ENCODE measurements at places on chromosomes 6 and 20. TPM values are rescaled to one million over a fixed set of nuclear protein-coding genes. Genes with fewer than 3 reads are reported as not detected.

The BEND3 gene
- total RNA-seq, result 3.9 TPM

The RBPJL gene
- not detected for total RNA-seq

The MEP1A gene
- total RNA-seq, result 0.43 TPM

The AKIRIN2 gene
- 12.5 TPM for total RNA-seq

The ROS1 gene
- 0.55 TPM for total RNA-seq

The SLC26A8 gene
- 0.14 TPM for total RNA-seq

The AKAP7 gene
- total RNA-seq, result 1.3 TPM

The FABP7 gene
- not detected for total RNA-seq

The SAMHD1 gene
- 151 TPM for total RNA-seq

- DNase-seq, result no peak
- no peaks in the 10 kb centered on the region for H3K4me1 ChIP-seq
- no peak overlapping the region for H3K4me3 ChIP-seq
- H3K27me3 ChIP-seq, result no peaks in the 10 kb centered on the region
- no peak overlapping the region for H3K27ac ChIP-seq
These were observed 585.3 kb upstream of the BTBD3 start for GRCh38 chr20:11332381-11332780.

DNA sequence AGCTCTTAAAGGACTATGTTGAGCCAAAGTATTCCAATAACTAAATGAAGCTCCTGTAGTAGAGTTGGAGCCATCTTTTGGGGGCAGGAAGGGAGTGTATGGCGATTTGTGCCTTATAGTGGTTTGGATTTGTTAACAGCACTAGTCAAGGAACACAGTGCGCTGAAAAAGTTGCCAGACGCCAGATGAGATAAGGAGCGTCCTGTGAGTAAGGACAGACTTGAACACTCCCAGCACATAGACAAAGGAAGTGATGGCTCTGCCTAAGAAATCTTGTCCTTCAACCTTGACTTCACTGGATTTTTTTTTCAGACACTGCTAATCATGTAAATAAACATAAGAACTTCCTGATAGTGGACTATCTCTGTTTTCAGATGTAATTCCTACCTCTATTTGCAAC is 136.9 kb downstream of the TRMT11 start:
- no peaks in the 10 kb centered on the region for H3K4me1 ChIP-seq
- no peak overlapping the region for H3K4me3 ChIP-seq
- no peak overlapping the region for H3K27ac ChIP-seq
- no peaks in the 10 kb centered on the region for H3K36me3 ChIP-seq
- no peak for DNase-seq
- no peaks in the 10 kb centered on the region for H3K27me3 ChIP-seq

GRCh38 chr6:134400941-134401340 is 83.0 kb upstream of the SGK1 start:
- DNase-seq, result no peak
- H3K36me3 ChIP-seq, result no peaks in the 10 kb centered on the region
- peaks cover 4% of the 10 kb centered on the region for H3K4me1 ChIP-seq
- H3K27ac ChIP-seq, result no peak overlapping the region
- H3K4me3 ChIP-seq, result no peak overlapping the region

DNA sequence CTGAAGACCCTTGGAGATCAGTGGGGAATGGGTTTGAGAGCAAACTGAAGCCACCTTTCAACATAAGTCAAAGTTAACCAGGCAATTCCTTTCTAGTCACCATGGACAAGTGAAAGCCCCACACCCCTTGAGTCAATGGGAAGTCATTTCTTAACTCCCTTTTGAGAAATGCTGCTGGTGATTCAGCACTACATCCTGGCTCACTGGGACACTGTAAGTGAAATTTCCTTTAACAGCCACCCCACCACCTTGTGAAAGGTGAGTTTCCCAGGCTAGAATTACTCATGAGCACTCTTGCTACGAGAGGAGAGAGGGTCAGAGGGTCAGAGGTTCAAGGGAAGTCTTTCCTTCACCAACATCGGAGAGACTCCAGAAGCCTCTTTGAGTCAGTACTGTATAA is 93.3 kb upstream of the MARCKS start:
- H3K4me1 ChIP-seq, result no peaks in the 10 kb centered on the region
- no peaks in the 10 kb centered on the region for H3K36me3 ChIP-seq
- no peaks in the 10 kb centered on the region for H3K27me3 ChIP-seq
- DNase-seq, result peak; percentile 43
- H3K27ac ChIP-seq, result peak overlapping the region; percentile 27
- no peak overlapping the region for H3K4me3 ChIP-seq

- H3K27me3 ChIP-seq, result no peaks in the 10 kb centered on the region
- no peak overlapping the region for H3K4me3 ChIP-seq
- H3K27ac ChIP-seq, result no peak overlapping the region
- no peaks in the 10 kb centered on the region for H3K36me3 ChIP-seq
- no peak for DNase-seq
These were observed 52.9 kb upstream of the HDDC2 start for GRCh38 chr6:125354649-125355048.

- no peaks in the 10 kb centered on the region for H3K27me3 ChIP-seq
- no peaks in the 10 kb centered on the region for H3K4me1 ChIP-seq
- peak overlapping the region; percentile 57 for H3K27ac ChIP-seq
- no peaks in the 10 kb centered on the region for H3K36me3 ChIP-seq
- DNase-seq, result no peak
These were observed 19.9 kb upstream of the MEP1A start for GRCh38 chr6:46773201-46773855.

DNA sequence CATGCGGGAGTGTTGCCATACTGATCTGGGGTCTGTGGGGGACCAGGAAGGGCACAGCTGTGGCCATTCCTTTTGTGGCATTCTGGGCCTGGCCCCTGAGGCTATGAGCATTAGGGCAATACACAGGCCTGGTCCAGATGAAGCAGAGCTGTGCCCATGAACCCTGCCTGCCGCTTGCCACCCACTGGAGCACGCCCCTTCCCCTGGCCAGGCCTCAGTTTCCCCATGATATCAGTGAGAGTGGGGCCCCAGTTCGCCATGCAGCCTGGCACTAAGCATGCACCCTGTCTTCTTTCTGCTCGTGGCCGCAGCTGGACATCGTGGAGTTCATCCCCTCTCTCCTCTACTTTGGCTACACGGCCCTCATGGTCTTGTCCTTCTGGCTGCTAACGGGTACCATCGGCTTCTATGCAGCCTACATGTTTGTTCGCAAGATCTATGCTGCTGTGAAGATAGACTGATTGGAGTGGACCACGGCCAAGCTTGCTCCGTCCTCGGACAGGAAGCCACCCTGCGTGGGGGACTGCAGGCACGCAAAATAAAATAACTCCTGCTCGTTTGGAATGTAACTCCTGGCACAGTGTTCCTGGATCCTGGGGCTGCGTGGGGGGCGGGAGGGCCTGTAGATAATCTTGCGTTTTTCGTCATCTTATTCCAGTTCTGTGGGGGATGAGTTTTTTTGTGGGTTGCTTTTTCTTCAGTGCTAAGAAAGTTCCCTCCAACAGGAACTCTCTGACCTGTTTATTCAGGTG is 42.4 kb downstream of the PLAGL2 start:
- H3K4me3 ChIP-seq, result no peak overlapping the region
- peaks cover 74% of the 10 kb centered on the region for H3K36me3 ChIP-seq
- H3K27ac ChIP-seq, result no peak overlapping the region
- no peak for DNase-seq
- H3K4me1 ChIP-seq, result no peaks in the 10 kb centered on the region

DNA sequence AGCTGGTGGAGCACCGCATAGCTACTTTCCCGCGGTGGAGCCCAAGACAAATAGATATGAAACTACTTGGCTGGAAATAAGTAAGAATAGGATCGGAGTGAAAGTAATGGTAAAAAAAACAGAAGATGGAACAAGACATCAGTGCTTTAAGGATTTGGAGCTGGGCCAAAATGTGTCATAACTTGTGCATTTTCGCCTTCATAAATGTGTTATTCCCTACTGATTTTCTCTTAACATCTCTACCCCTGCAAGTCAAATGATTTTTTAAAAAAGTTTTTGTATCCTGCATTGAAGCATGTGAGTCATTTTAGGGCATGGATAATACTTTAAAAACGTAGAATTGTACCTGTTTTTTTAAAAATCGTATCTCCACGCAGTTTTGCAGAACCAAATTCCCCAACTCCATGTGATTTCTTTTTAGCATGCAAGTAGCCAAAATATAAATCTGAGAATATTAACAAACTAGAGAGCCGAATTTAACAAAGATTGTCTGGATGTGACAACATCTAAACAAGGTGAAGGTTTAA is 882 bp upstream of the FAM184A start:
- peaks cover 29% of the 10 kb centered on the region for H3K4me1 ChIP-seq
- peak; percentile 66 for DNase-seq
- H3K27me3 ChIP-seq, result no peaks in the 10 kb centered on the region

GRCh38 chr20:39871013-39871412 is 818.0 kb downstream of the MAFB start:
- no peak for DNase-seq
- H3K36me3 ChIP-seq, result no peaks in the 10 kb centered on the region
- H3K27ac ChIP-seq, result no peak overlapping the region
- no peaks in the 10 kb centered on the region for H3K27me3 ChIP-seq

GRCh38 chr6:168583821-168584220 is 142.8 kb downstream of the SMOC2 start:
- DNase-seq, result peak; percentile 44
- no peak overlapping the region for H3K4me3 ChIP-seq
- H3K36me3 ChIP-seq, result no peaks in the 10 kb centered on the region
- peak overlapping the region; percentile 36 for H3K27ac ChIP-seq

GRCh38 chr20:51199920-51200319 is 177.0 kb upstream of the KCNG1 start:
- no peaks in the 10 kb centered on the region for H3K36me3 ChIP-seq
- H3K4me3 ChIP-seq, result no peak overlapping the region
- H3K27me3 ChIP-seq, result no peaks in the 10 kb centered on the region
- DNase-seq, result no peak
- no peaks in the 10 kb centered on the region for H3K4me1 ChIP-seq
- no peak overlapping the region for H3K27ac ChIP-seq

DNA sequence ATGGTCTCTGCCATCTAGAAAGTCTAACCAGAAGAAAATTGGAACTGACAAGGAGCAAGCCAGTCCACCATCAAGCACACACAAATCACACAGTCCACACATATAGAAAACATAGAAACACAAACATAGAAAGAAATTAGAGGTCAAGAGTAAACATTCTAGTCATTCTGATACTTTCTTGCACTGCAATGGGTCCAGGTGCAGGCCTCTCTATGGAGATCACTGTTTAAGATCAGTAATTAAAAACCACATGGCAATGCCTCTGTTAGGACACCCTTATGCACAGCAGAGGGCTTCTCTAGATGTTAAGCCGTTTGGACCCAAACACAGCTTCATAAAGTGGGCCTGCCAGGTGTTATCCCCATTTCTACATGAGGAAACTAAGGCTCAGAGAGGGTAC is 42.8 kb upstream of the SLC22A23 start:
- no peaks in the 10 kb centered on the region for H3K36me3 ChIP-seq
- H3K27me3 ChIP-seq, result no peaks in the 10 kb centered on the region
- no peak for DNase-seq
- H3K4me1 ChIP-seq, result no peaks in the 10 kb centered on the region
- no peak overlapping the region for H3K27ac ChIP-seq
- no peak overlapping the region for H3K4me3 ChIP-seq

GRCh38 chr6:22366214-22366613 is 69.4 kb upstream of the PRL start:
- H3K27ac ChIP-seq, result no peak overlapping the region
- H3K27me3 ChIP-seq, result no peaks in the 10 kb centered on the region
- H3K36me3 ChIP-seq, result no peaks in the 10 kb centered on the region
- H3K4me1 ChIP-seq, result no peaks in the 10 kb centered on the region
- DNase-seq, result no peak

DNA sequence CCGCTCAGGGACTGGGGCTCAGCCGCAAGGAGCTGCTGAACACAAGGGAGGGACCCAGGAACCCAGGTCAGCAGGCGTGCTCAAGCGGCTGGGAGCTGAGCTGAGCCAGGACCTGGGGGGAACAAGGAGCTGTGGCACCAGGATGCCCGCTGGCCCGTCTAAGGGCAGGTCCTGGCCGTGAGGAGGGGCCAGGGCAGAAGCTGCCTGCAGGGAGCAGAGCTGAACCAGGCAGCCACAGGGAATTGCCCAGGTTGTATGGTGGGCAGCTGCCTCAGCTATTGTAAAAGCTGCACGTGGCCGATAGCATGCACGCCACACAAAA is 133.3 kb downstream of the AGPAT4 start:
- H3K4me3 ChIP-seq, result no peak overlapping the region
- no peaks in the 10 kb centered on the region for H3K4me1 ChIP-seq
- H3K27ac ChIP-seq, result no peak overlapping the region
- H3K36me3 ChIP-seq, result no peaks in the 10 kb centered on the region

DNA sequence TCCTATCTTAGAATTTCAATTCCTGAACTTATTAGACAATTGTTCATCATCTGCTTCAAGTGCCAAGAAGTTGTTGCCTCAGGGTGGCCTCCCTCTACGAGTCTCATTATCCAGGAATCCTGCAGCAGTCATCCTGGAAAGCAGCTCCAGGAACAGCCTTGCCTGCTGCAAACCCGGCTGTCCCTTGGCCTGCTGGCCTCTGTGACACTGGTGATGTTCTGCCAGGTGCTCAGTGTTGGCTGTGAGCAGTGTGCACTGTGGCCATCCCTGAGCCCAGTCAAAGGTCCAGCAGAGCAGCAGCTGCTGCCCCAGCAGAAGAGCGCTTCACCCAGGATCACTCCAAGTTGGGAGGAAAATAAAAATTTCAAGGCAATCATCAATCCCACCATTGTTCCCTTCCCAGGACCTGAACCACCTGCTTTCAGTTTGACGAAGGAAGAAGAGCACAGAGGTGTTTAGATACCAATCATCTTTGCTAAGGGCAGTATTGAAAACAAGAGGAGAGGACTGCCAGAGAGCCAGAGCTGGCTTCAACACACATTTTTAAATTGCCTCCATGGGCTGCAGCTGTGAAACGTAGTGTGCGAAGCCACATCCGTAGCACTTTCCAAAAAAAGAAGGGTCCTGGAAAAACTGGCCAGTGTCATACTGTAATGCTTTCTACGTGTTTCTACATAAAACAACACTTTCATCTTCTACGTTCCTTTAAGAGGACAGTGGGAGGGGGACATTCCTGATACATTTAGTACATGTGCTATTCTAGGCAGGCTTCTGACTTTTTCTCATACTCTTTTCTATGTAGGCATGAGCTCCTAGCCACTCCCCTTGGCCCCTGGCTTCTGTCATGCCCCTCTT is 7.2 kb upstream of the FAM50B start:
- no peak overlapping the region for H3K4me3 ChIP-seq
- H3K27me3 ChIP-seq, result no peaks in the 10 kb centered on the region
- H3K27ac ChIP-seq, result no peak overlapping the region
- H3K36me3 ChIP-seq, result no peaks in the 10 kb centered on the region
- H3K4me1 ChIP-seq, result peaks cover 14% of the 10 kb centered on the region

- H3K4me1 ChIP-seq, result peaks cover 20% of the 10 kb centered on the region
- H3K36me3 ChIP-seq, result no peaks in the 10 kb centered on the region
- H3K27me3 ChIP-seq, result no peaks in the 10 kb centered on the region
- no peak overlapping the region for H3K4me3 ChIP-seq
- H3K27ac ChIP-seq, result no peak overlapping the region
These were observed 48.4 kb upstream of the NCOA3 start for GRCh38 chr20:47453167-47453782.

GRCh38 chr20:17579369-17580039 is 9.6 kb downstream of the DSTN start:
- DNase-seq, result no peak
- peaks cover 29% of the 10 kb centered on the region for H3K4me1 ChIP-seq
- no peak overlapping the region for H3K4me3 ChIP-seq
- H3K27me3 ChIP-seq, result no peaks in the 10 kb centered on the region

Data from stomach (tissue), 19 donors.